ENCODE measurements at places on chromosomes 7 and 10.

DNA sequence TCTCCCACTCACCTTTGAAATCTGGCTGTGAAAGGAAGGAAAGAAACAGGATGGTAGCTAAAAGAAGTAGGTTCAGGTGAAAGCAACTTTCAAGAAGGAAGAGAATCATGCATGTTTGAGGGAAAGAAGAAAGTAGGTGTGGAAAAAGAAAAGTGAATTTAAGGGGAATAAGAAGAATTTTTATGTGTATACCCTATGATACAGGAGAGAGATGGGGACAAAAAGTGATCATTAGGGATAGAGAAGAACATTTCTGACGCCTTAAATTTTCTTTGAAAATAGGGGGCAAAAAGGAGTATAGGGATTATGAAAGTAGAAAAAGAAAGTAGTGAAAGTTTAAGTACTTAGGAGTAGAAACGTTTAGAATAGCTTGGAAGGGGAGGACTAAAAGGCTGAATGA, 15.2 kb downstream of the KRIT1 start:
- no peak for DNase-seq

GRCh38 chr7:141366091-141366621, 185.1 kb upstream of the AGK start:
- no peak for DNase-seq

DNA sequence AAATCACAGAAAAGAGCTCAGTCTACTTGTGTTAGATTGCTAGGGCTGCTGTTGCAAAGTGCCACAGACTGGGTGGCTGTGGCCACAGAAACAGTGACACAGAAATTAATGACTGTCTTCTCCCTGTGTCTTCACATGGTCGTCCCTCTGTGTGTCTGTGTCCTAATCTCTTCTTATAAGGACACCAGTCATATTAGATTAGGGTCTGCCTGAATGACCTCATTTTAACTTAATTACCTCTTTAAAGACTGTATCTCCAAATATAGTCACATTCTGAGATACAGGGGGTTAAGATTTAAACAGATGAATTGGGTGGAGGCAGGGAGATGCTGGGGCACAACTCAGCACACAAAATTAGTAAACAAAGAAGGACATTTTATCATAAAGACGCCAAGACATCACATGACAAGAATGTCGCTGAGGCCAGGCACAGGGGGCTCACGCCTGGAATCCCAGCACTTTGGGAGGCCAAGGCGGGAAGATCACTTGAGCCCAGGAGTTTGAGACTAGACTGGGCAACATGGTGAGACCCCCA, 23.3 kb upstream of the PARD3 start:
- no peak for DNase-seq

GRCh38 chr10:71893920-71894319, 42.9 kb upstream of the PSAP start:
- no peak for DNase-seq

DNA sequence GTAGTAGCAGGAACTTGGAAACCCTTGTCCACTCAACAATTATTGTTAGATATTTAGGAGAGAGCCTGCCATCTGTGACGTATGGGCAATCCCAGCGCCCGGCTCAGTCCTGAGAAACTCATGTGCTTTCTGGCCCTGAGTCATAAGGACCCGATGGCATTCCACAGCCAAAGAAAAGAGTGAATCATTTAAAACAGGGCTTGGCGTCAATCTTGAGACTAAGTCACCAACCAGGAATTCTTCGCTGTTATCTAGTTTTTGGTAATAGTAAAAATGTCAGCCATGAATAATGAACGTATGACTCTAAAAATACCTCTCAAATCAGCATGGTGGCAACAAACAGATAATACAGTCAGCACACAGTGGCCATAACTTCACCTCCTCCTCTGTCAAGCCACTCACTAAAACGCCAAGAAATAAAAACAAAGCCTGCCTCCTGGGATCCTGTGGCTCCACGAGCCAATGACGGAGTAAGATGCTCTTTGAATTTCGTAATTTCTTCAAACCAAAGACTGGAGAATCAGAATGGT, 140.8 kb downstream of the ADAM12 start:
- DNase-seq, result peak; percentile 69

DNA sequence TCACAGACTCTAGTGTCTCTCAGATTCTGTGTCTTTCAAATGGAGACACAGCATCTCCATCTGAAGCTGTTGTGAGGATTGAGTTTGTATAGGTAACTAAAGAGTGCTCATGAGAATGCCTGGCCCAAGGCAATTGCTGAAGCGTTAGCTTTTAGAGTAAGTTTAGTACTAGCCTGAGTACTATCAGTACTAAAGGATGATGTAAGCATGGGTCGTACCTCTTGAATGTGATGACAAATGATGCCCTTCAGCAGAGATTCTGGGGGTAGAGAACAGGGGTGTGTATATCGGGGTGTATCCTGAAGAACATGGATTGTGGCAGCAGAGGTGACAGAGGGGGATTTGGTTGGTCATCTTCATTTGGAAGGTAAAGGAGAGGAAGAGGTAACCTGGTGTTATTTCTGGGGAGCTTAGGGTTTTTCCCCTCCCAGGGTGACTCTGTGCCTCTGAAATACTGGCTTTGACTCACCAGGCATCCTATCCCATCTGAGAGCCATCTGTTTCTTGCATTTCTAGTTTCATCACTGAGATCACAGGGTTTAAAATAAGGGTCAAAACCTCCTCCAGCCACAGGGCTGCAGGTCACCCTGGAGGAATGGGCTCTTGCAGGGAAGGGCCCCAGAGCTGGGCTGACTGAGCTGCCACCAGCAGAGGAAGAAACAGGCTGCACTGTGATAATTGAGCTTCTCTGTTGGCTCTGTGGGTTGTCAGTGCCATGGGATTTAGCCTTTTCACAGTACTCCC, 756.0 kb downstream of the KCNMA1 start:
- DNase-seq, result no peak

- no peak for DNase-seq
Observed at GRCh38 chr7:94433224-94433623, 38.5 kb downstream of the COL1A2 start.

GRCh38 chr7:117149692-117150091, 173.2 kb downstream of the WNT2 start:
- no peak for DNase-seq

DNA sequence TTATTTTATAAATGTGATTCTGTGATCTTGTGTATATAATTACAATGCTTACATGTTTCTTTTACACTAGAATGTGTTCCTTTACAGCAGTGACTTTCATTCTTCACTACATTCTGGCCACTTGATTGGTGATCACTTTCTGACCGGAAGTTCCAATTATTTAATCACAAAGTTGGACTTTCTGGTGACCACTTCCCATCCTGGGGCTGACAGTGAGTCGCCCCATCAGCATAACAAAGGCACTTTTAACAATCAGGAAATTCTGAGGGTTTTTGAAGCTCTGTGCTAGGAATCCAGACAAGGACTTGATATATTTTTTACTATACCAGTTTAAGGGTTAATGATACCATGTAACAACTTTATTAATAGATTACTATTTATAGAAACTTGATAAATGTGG, 282.3 kb upstream of the KAT6B start:
- DNase-seq, result peak; percentile 42

DNA sequence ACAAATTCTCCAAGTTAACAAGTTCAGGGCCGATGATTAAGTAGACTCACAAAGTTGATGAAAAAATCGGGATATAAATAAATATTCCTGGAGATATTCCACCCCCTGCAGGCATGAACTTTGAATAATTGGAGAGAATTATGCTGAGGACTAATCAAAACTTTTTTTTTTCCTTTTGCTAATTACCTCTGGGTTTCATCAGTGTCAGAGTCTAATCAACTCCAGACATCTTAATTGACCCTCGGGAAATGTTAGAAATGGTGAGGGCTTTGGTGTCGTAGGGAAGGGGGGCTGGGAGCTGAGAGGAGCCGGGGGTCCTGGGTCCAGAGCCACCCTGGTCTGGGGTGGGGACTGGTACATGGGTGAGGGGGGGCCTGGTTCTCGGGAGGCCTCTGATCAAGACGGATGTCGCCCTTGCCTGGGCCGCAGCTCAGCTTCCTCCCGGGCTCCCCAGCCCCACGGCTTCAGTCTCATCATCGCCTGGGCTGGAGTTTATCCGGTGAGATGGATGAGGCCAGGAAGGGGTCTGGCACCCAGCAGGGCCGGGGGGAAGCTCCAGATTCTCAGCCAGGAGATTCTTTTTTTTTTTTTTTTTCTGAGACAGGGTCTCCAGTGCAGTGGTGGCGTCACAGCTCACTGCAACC, 30.4 kb upstream of the ELFN1 start:
- DNase-seq, result no peak

DNA sequence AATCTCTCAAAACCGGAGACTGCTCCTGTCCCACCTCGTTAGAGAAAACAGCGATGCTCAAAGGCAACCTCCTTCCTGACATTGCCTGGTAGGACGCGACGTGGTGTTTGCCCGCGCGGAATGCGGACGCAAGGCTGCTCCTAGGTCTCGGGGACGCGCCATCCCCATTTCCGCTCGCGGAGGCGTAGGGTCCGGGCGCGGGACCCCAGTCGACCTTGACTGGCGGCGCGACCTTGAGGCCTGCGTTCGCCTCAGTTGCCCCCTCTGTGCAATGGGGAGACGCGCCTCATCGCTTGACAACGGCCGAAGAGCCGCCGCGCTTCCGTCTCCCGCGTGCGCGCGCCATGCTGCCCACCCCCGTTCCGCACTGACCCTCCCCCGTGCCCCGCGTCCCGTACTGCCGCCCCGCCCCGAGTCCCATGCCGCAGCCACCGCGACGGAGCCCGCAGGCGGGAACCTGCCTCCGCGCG, 412 bp upstream of the PPIA start:
- peak; percentile 43 for DNase-seq

DNA sequence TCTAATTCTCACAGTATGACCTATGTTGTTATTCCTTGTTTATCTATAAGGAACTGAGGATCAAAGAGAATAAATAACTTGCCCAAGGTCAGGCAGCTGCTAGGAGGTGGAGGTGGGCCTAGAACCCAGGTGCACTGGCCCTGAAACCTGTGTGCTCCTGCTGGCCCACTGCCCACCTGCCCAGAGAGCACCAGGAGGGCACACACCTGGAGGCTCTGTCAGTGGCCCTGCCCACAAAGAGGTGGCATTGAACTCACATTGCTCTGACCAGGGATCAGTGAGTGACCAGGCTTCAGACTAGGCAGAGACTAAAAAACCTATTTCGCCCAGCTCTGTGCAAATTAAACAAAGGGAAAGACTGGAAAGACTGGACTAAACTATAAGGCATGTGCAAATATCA, 210.6 kb downstream of the TNS3 start:
- no peak for DNase-seq

GRCh38 chr7:25922296-25922695, 229.7 kb upstream of the NFE2L3 start:
- no peak for DNase-seq

DNA sequence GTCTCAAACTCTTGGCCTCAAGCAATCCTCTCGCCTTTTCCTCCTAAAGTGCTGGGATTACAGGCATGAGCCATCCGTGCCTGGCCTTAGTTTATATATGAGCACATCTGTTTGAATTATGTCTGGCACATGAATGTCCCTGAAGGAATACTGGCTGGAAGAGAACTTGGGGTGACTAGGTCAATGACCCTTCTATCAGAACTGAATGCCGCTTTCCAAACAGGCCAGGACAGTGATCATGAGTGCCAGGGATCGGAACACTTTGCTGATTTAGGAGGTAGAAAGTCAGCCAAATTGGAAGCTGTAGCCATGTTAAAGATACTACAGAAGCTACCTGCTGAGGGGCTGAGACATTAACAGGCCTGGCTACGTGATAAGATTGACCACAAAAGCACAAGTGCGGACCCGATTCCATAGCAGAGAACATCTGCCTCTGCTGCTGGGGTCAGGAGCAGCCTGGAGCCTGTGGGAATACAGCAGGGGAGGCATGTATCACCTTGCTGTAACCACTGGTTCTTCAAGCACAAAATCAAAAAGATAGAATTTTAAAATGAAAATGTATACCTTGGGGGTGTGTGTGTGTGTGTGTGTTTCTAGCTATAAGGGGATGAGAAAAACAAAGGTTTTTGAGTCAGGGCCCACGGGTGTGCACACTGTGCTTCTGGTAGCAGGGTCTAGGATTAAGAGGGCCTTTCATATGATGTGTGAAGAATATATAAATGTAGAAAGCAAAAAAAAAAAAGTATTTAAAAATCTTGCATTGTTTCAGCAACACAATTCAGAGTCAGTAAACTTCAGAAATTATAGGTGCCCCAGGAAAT, 293.7 kb downstream of the BBS9 start:
- DNase-seq, result no peak

GRCh38 chr7:135898226-135898625, 78.9 kb downstream of the MTPN start:
- DNase-seq, result no peak

- no peak for DNase-seq
Observed at GRCh38 chr7:50207686-50208255, 96.7 kb upstream of the IKZF1 start.

GRCh38 chr10:22243321-22243720, 25.5 kb upstream of the EBLN1 start:
- no peak for DNase-seq

DNA sequence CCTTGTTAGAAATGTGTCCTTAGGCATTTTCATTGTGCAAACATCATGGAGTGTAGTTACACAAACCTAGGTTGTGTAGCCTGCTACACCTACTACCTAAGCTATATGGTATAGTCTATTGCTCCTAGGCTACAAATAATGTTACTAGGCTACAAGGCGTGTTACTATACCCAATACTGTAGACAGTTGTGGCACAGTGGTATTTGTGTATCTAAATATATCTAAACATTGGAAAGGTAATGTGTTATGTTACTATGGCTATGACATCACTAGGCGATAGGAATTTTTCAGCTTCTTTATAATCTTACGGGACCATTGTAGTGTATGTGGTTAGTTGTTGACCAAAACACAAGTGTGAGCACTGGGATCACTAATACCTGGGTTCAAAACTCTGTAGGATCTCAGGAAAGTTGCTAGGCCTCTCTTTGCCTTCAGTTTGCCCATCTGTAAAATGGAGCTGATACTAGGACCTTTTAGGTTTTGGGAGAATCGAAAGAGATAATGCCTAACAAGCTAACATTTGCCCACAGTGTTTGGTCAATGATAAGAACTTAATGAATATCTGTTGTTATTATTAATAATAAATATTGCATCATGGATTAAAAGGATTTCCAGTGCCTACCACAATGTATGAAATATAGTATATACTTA, 2.7 kb downstream of the BICC1 start:
- DNase-seq, result no peak

DNA sequence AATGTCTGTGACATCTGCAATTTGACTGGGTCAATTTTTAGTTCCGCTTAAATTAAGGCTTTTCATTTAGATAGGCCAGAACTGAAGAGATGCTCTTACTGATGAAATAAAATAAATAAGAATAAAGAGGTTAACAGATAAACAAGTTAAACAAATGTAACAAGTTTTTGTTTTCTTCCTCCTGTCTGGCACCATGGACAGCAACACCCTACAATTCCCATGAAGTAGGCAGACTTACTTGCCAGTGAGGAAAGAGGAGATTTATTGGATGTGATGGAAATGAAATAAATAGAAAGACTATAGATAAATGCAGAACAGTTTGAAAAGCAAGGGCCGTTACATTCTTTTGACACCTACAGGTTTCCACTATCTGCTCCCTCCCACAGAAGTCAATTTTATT, 118.5 kb downstream of the AMPH start:
- no peak for DNase-seq

- no peak for DNase-seq
Observed at GRCh38 chr7:111730476-111731300, 168.4 kb upstream of the IMMP2L start.

- no peak for DNase-seq
Observed at GRCh38 chr10:114576716-114577115, 81.4 kb downstream of the ABLIM1 start.

GRCh38 chr7:116161728-116162127, 48.6 kb upstream of the TES start:
- DNase-seq, result no peak
